ENCODE measurements at places on chromosomes 6 and 20.

- DNase-seq: no peak
These were observed 24.4 kb downstream of the NCR2 start for GRCh38 chr6:41359617-41360313.

DNA sequence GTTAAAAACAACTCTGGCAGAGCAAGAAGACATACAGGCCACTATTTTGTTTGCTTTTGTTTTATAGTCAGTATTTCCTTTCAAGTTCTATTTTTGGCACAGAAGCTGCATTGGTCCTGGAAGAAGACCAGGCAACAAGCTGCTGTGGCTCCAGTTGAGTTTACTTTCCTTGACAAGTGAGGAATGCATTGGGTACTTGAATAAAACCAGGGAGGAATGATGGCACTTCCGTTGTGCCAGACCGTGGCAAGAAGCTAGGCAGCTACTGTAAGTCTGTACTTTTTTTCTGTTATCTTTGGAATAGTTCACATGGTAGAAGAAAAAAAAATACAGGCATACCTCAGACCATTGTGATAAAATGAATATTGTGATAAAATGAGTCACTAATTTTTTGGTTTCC is 66.3 kb downstream of the NCOA3 start:
- peak; percentile 69 for DNase-seq

DNA sequence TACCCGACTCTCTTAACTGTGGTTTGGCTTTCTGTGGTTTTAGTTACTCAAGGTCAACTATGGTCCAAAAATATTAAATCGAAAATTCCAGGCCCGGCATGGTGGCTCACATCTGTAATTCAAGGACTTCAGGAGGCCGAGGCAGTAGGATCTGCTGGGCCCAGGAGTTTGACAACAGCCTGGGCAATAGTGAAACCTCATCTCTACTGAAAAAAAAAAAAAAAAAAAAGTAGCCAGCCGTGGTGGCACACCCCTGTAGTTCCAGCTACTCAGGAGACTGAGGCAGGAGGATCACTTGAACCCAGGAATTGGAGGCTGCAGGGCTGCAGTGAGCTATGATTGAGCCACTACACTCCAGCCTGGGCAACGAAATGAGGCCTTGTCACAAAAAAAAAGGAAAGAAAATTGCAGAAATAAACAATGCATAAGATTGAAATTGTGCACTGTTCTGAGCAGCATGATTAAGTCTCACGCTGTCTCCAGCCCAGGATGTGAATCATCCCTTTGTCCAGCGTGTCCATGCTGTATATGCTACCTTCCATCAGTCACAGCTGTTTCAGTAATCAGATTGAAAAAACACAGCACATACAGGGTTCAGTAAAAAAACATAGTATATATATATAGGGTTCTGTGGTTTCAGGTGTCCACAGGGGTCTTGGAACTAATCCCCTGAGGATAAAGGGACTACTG is 40.7 kb downstream of the RGS17 start:
- no peak for DNase-seq

DNA sequence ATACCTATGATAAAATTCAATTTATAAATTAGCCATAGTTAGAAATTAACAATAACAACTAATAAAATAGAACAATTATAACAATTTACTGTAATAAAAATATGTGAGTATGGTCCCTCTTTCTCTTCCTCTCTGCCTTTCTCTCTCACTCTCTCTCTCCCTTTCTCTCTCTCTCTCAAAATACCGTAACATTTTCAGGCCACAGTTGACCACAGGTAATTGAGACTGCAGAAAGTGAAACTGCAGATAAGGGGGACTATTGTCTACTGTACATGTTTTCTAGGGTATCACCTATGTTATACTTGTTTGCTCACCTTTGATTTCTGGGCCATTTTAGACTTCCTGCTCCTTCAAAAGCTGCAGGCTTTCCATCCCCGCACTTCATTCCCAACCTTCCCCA is 46.8 kb downstream of the LY86 start:
- DNase-seq: no peak

- no peak for DNase-seq
These were observed 67.2 kb upstream of the IFNGR1 start for GRCh38 chr6:137286368-137286767.

- no peak for DNase-seq
These were observed 1.1 kb upstream of the PAQR8 start for GRCh38 chr6:52360601-52361413.

DNA sequence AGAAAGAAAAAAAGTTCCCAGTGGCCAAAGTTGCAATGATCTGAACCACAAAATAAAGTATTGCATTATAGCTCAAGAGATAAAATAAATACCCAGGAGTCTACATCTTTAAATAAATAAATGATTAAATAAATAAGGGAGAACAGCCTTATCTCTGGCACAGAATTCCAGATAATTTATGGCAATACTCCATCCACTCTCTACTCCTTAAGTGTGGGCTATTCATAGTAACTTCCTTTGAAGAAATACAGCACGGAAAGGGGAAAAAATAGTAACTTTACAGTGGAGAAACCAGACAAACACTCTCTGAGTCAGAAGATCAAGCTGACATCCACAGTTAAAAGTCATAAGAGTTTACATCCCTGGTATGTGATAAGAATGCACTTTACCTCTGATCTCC is 11.6 kb downstream of the AURKA start:
- no peak for DNase-seq

- DNase-seq: peak; percentile 46
These were observed 648 bp downstream of the COL19A1 start for GRCh38 chr6:69866770-69867638.

DNA sequence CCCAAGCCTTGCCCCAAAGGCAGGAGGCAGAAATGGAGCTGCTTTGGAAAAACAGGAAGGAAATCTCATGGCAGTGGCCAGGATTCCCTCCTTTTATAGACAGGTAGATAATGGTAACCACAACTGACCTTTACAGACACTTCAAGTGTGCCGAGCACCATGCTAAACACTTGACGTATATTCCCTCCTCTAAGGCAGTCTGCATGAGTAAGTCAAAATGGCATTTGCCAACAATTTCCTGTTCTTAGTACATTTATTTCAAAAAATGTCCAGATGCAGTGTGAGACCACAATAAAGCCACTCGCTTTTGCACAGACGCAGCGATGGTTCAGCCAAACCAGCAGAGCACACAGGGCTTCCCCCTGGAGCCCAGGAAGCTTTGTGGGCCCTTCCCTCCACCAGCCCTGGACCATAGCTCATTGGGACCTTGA is 16.5 kb upstream of the GPR6 start:
- no peak for DNase-seq

GRCh38 chr20:45344168-45344860 is 3.9 kb downstream of the SDC4 start:
- peak; percentile 62 for DNase-seq

DNA sequence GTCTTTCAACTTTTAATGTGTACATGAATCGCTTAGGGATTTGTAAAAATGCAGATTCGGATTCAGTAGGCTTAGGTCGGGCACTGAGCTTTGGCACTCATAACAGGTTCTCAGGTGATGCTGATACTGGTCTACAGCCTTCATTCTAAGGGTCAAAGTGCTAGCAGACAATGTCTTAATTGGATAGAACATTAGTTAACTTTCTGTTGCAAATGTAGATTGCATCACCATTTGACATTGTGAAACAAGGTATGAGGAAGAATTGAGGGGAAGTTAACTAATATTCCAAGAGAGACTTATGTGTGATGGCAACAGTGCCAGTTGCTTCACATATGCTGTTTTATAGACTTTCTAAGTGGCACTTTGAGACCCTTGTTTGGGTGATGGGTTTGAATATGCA is 86.9 kb downstream of the MLIP start:
- DNase-seq: no peak

DNA sequence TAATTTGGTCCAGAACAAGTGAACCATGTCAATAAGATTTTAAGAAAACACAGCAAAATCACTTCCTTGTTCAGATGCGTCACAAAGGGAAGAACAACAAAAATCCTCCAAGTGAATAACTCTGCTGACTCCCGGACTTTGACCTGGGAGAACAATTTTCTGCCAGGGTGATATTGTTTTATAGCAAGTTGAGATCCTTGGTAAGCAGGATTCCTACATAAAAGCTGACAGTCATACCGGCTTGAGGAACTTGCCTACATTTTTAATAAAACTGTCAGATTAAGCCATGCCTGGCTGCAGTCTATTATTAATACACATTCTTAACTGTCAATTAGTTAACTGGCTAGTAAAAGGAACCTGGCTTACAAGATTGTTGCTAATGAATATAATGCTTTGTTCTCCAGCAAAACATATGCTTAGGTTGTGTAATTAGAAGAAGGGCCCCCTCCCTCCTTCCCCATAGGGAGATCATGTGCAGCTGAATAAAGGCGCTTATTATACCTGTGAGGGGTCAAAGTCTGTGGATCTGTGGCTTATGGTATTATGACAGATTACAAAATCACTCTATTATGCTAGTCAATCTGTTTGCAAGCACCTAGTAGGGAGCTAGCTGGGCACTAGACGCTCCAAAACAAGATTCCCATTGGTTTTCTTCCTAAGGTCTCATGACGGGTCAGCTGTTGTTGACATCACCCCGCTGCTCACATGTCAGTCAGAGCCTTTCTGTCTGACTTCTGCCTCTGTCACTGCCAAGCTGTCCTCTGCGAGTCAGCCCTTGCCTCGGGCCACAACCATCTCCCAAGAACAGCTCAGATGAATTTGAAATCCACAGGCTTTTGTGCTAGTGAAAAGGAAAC is 44.6 kb upstream of the SEC63 start:
- DNase-seq: peak; percentile 85

- DNase-seq: no peak
These were observed 11.7 kb downstream of the SFT2D1 start for GRCh38 chr6:166330612-166331011.

DNA sequence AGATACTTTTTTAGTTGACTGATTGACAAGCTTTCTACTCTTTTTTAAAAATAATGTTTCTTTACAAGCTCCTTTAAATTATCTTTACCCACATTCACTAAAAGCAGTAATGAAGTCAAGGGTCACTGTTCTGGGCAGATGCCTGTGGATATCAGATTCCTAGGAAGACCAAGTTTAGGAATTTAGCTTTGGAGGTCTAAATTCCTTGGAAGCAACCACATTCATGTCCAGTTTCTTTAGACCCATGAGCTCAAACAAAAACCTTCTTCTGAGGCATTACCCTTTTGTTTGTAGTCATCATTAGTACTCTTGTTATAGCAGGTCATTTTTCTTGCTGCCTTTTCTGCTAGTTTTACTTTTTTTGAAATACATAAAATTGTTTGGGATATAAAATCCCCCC is 462.9 kb upstream of the JAG1 start:
- DNase-seq: no peak

- no peak for DNase-seq
These were observed 4.1 kb downstream of the OR12D2 start for GRCh38 chr6:29399525-29399924.

- no peak for DNase-seq
These were observed 433.6 kb downstream of the RNF144B start for GRCh38 chr6:18820725-18821124.

- no peak for DNase-seq
These were observed 11.4 kb upstream of the TAF8 start for GRCh38 chr6:42038811-42039408.

GRCh38 chr6:151506761-151507160 is 12.9 kb downstream of the CCDC170 start:
- DNase-seq: no peak

Measured in LoVo (cell line).